Thyroid gland (tissue), 4 donors: ENCODE measurements at places on chromosomes 6 and 20.

GRCh38 chr6:3584606-3585005 is 127.8 kb upstream of the SLC22A23 start:
- DNase-seq, result no peak

DNA sequence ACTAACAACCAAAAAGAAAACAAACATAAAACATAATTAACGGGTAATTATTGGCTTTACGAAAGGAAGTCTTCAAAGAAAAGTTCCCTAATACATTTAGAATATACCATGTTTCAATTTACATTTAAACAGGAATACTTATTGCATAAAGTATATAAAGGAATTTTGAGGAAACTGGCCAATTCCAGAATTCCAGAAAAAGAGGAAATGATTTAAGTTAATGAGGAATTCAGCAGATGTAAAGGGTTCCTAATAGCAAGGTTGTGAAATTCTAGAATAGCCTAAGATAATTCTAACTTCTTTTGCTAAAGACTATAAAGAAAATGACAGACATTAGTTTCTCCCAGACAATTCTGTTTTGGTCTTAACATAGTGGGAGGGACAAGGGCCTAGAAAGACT is 35.0 kb downstream of the DTNBP1 start:
- DNase-seq, result no peak

GRCh38 chr6:108675226-108676200 is 114.8 kb downstream of the FOXO3 start:
- DNase-seq, result no peak

GRCh38 chr6:31586599-31587281 is 663 bp downstream of the LST1 start:
- DNase-seq, result no peak

DNA sequence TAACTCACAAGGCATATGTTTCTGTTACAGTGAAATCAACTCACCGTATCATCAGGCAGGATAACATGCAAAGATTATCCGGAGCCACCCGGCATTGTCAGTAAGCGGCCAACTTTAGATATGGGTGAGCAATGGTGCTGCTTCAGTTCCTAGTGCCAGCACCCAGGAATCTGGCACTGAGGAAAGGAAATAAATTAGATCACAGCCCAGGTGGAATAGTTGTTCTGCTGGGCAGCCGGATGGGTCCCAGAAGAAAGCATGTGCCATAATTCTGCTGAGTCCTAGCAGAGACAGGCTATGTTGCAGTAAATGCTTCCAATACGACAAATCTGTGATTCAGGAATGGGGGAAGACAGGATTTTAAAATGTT is 183.6 kb upstream of the SPTLC3 start:
- no peak for DNase-seq

DNA sequence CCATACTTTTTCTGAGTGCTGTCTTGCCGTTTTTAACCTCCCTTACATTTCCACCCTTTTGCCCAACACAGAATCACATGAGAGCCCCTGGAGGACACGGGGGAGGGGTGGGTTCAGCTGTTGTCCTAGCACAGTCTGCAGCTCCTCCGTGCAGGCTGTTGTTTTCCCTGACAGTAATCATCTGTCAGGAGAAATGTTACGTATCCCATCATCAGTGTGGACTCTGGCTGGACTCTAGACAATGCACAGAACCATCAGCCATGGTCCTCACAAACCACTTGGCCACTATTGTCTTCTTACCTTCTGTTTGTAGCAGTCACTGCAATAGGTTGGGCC is 92.1 kb downstream of the RIN2 start:
- DNase-seq, result peak; percentile 15

DNA sequence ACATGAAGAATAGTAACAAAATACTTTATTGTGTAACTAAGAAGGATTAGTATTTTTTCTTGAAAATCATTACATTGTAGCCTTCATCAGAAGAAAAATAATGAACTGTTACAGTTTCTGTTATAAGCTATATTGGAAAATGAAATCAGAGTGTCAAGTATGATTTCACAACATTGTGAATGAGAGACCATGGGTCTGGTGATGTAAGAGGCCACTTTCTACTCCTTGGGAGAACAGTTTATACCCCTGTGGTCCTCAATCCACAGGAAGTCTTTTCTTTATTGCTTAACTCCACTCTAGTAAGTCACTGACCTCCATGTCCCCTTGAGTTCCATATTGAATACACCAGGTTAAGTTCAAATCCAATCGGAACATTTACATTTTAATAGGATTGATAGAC is 218.7 kb upstream of the FERMT1 start:
- DNase-seq, result no peak

DNA sequence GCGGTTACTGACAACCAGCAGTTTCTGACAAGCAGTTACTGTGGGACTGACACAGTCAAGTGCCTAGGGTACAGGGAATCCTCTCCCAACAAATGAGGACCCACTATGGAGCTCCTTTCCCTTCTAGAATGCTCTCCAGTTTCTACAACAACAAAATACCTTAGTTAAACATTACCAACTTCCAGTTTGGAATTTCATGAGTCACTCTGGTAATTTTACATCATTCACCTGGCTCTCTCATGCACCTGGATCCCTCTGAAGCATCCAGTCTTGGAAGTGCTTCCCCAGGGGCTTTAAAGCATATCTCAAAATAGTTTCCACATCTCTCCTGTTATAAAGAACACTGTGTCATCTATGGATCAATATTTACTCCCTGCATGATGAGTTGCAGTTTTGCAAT is 286.7 kb upstream of the SPTLC3 start:
- DNase-seq, result no peak

GRCh38 chr6:77633993-77634715 is 18.7 kb upstream of the MEI4 start:
- no peak for DNase-seq

DNA sequence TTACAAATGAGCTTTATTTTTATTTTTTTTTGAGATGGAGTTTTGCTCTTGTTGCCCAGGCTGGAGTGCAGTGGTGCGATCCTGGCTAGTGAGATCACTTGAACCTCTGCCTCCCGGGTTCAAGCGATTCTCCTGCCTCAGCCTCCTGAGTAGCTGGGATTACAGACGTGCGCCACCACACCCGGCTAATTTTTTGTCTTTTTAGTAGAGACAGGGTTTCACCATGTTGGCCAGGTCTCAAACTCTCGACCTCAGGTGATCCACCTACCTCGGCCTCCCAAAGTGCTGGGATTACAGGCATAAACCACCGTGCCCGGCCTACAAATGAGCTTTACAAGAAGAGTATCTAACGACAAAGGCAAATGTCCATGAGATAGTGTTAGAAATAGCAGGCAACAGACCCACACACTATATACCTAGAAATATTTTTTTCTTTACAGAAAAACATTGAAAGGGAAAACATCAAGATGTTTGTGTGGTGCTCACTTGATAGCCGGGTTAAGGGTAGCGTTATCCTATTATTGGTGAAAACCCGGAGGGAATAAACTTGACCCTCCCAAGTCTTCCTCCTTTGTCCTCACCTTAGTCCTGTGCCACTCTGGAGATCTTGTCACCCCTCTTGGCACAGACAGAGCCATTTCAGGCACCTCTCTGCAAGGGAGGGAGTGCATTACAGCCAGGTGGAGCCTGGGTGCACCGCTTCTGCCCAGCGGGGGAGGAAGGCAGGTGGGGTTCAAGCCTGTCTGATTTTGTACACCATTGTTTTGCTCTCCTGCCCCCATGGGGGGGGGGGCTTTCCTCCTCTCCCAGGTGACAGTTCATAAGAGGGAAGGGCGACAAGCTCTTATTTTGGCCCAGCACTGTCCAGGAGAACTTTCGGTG is 21.0 kb upstream of the AVP start:
- DNase-seq, result no peak

DNA sequence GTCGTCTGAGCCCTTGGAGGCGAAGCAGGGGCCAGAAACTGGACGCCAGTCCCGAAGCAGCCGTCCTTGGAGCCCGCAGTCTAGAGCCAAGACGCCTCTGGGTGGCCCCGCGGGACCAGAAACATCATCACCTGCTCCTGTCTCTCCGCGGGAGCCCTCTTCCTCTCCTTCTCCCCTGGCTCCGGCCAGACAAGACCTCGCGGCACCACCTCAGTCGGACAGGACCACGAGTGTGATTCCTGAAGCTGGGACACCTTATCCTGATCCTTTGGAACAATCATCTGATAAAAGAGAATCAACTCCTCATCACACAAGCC is 416 bp downstream of the RSPH4A start:
- DNase-seq, result peak; percentile 20

DNA sequence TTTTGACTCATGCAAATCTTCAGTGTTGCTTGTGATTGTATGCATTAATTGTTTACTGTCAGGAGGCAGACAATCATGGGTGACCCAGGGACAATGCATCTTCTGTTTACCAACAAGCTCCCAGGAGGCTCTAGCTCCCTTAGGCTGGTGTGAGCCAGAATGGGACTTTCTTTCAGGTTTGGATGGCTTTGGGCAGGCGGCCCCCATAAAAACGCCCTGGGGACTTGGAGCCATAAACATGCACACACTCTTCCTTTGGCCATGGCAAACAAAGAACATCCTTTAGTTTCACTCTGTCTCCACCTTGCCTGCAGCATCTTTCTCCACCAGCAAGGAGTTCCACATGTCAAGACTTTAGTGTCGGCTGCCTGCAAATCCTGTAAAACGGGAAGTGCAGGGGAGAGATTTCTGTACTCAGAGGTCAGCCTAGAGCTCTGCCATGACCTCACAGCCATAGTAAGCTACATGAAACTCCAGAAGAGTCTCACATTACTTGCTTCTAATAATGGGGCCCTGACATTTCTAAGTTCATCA is 127.6 kb downstream of the MAP3K7 start:
- DNase-seq, result no peak

DNA sequence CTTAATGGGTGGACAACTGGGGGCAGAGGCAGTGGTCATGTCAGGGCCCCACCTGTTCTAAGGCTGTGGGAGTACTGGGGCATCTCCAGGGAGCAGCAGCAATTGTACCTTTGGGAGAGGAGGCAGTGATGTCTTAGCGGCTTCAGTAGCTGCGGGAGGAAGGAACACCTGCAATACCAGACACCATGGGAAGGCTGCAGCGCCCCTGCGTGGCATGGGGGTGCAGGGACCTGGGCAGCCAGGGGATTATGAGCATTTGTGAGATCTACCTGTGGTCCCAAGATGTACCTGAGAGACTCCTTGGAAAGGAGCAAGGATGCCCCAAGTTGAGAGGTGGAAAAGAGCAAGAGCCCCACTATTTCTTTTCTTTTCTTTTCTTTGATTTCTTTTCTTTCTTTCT is 112.1 kb upstream of the GPR6 start:
- no peak for DNase-seq

- no peak for DNase-seq
Observed at GRCh38 chr6:113120582-113121285, 736.4 kb upstream of the MARCKS start.

DNA sequence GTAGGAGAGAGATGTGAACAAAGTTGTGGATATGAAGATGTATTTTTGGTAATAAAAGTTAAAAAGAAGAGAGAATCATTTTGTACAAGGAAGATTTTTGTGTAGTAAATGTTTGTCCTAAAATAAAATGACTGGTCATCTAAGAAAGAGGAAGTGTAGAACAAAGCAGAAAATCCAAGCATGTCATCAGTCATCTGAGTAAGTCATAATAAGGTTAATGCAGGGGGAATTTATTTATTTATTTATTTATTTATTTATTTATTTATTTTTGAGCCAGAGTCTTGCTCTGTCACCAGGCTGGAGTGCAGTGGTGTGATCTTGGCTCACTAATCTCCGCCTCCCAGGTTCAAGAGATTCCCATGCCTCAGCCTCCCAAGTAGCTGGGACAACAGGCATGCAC is 15.7 kb upstream of the CGA start:
- no peak for DNase-seq
